Stimulated activated CD8-positive, alpha-beta memory T cell treated with anti-CD3 and anti-CD28 coated beads, Interleukin-2, amount 100 ng/mL, for 1 hour (primary cell): ENCODE measurements at places on chromosomes 7 and 10.
A peak's percentile ranks its signal among the peaks of the same experiment; 100 is the strongest.

DNA sequence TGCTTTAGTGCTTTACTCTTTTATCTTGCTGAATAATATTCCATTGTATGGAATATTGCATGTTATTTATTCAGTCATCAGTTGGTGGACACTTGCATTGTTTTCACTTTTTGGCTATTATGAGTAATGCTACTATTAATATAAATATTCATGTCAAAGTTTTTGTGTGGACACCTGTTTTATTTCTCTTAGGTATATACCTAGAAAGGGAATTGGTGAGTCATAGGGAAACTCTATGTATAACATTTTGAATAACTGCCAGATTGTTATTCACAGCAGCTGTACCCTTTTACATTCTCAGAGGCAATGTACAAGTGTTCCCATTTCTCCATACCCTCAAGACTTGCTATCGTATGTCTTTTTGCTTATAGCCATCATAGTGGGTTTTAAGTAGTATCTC, 268.7 kb downstream of the SEMA3A start:
- DNase-seq: no peak

GRCh38 chr7:142098004-142098403, 13.5 kb upstream of the MGAM2 start:
- DNase-seq: no peak

GRCh38 chr10:132579027-132579859, 41.7 kb downstream of the INPP5A start:
- DNase-seq: no peak

DNA sequence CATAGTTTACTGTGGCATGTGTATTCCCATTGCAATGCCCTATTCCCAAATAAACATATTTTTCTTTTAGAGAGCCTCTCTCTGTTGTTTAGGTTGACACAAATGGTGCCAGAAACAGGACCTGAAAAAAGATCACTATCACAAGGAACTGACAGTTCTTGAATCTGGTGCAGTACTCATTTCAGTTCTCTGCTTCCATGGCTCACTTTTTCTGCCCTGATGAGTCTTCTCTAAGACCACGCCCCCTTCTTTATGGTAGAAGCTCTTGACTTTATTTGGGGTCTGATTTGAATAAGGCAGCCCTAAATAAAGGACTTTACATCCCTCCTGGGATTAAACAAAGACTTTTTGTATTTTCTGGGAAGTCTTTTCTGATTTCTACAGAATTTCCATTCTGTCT, 3.5 kb upstream of the CCDC126 start:
- DNase-seq: no peak

DNA sequence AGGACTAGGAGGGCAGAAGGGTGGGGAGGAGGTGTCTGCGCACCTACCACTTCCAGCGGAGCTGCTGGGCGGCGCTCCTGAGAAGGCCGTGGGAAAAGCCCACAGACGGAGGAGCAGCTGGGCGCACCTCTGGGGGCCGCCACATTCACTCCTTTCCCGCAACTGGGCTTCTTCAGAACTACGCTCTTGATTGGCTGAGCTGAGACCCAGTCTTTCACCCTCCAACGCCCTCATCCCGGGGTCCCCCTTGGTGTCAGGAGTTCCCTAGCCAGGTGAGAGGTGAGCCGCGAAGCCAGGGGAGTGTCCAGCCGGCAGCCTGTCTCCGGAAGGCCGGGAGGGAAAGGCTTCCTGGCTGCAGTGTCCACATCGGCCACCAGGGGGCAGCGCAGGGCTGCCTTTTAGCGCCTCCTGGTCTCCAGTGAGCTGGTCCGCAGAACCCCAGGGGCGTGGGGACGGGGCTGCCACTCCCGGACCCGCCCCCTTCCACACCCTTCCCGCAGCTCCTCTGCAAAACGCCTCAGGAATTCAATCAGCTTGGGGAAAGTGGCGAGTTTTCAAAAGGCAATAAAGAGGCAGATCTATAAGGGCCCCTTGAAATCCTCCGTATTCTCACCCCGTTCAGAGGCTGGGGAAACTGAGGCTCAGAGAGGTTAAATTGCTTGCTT, 98.8 kb downstream of the CHST15 start:
- DNase-seq: peak; percentile 61

GRCh38 chr7:73520673-73521635, 1.1 kb downstream of the BAZ1B start:
- no peak for DNase-seq
